ENCODE measurements at places on chromosomes 6 and 20.
A peak's percentile ranks its signal among the peaks of the same experiment; 100 is the strongest.

DNA sequence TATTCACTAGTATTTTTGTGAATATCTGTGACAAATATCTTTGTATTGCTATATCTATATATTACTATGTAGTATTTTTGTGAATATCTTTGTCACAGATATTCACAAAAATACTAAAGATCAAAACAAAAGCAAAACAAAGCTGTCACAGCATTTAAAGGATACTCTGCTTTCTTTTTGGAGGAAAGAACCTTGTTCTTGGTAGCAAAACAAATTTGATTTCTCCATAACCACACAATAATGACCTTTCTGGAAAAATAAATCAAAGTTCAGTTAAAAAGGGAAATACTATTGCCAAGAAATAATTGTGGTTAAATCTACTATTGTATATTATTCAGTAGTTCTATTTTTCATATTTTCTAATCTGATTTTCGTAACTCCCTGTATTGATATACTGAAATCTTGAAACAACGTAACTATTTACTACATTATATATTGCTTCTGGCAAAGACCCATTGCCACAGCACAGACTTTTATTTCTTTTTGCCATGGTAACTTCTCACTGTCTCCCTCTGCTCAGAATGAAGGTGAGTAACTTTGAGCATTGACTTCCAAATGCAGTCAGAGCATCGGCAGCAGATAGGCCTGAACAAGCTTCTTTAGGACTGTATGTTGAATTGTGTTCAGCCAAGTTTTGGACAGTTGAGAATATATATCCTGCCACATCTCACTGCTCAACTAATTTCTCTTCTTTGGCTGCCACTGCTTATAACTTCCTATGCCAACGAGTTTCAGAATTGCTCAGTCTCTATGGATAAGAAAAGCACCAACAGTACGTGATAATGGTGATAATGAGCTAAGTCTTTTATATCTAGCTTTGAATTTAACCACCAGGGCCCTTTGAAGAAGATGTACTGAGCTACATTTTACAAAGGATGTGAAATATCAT, 1097.2 kb upstream of the GJE1 start:
- no peak for DNase-seq

GRCh38 chr20:23889775-23890187, 10.2 kb upstream of the CST5 start:
- DNase-seq, result peak; percentile 33

DNA sequence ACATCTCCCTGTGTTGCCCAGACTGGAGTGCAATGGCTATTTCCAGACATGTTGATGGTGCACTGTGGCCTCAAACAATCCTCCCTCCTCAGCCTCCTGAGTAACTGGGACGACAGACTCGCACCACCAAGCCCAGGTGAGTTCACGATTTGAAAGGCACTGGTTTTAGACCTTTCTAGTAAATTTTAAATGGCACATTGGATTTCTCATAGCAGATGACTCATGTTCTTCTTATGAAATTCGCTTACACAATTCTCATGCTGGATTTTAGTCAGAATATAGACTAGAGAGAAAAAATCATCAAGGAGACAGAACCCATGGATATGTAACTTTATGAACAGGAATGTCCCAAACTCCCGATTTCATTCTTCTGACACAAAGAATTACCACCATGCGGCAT, 18.1 kb upstream of the PXDC1 start:
- no peak for DNase-seq

- no peak for DNase-seq
These were observed 8.5 kb downstream of the QRSL1 start for GRCh38 chr6:106637717-106638341.

GRCh38 chr6:14997507-14997906, 248.4 kb upstream of the JARID2 start:
- no peak for DNase-seq

- DNase-seq, result no peak
These were observed 30.8 kb downstream of the LAMA5 start for GRCh38 chr20:62336329-62336728.

GRCh38 chr6:140540743-140541142, 1166.3 kb upstream of the CITED2 start:
- DNase-seq, result no peak

GRCh38 chr6:137025786-137026730, 18.7 kb downstream of the IL20RA start:
- DNase-seq, result no peak

GRCh38 chr6:140475086-140475485, 1100.6 kb upstream of the CITED2 start:
- DNase-seq, result no peak

GRCh38 chr6:1590580-1590979, 19.1 kb upstream of the FOXC1 start:
- no peak for DNase-seq

DNA sequence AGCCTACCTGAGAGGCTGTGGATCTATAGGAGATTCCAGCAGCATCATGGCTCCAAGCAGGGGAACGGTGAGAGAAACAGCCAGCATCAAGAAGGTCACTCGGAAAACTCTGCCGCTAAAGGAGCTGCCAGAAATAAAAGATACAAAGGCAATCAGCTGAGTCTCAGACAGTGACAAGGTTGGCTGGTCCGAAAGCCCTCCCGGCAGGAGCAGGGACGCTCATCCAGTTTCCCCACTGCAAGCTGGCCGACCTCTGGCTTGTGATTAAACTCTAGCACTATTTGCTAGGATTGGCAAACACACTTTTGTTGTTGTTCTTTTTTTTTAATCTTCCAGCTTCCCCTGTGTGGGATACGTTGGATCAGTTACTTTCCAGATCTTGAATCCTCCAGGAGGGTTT, 8.7 kb downstream of the APMAP start:
- DNase-seq, result no peak

- no peak for DNase-seq
These were observed 22.7 kb upstream of the MCM3 start for GRCh38 chr6:52306972-52307870.

- DNase-seq, result no peak
These were observed 32.8 kb downstream of the PPP1R14C start for GRCh38 chr6:150175586-150176151.

DNA sequence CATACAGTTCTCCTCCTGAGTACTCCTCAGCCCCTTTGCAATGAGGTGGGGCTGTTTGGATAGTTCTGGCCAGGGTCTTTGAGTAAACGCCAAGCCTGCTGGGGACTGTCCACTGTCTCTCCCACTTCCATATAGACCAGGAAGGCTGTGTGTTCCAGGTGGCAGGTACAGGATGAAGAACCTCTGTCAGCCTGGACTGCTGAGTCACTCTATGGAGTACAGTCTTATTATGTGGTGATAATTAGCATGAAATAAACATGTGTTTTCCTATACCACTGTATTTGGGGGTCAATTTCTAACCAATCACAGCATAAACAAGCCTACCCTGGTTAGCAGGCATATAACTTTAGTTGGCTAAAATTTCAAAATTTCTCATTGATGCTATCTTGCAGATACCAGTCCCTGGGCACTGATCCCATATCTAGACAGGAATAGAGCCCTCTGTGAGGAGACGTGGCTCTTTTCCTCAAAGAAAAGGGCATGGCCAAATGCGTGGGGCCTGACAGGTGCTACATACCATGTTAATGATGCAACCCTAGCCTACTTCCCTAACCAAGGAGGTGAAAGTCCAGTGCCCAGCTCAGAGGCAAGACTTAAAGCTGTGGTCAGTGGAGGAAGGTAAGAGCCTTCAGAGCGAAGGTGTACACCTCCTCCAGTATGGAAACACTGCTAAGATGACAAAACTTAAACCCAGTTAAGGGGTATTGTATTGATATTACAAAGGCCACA, 4.5 kb upstream of the ALDH8A1 start:
- no peak for DNase-seq

DNA sequence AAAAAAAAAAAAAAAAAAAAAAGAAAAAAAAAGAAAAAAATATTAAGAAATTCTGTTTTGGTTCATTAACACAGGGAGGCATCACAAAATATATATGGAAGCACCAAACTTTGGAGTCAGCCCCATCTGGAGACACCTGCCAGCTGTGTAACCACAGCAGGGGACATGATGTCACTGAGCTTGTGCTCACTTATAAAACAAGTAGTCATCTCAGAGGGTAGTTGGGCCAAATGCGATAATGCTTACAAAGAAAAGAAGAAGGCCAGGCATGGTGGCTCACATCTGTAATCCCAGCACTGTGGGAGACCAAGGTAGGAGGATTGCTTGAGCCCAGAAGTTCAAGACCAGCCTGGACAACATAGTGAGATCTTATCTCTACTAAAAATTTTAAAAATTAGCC, 1.1 kb upstream of the BNIP5 start:
- DNase-seq, result no peak

DNA sequence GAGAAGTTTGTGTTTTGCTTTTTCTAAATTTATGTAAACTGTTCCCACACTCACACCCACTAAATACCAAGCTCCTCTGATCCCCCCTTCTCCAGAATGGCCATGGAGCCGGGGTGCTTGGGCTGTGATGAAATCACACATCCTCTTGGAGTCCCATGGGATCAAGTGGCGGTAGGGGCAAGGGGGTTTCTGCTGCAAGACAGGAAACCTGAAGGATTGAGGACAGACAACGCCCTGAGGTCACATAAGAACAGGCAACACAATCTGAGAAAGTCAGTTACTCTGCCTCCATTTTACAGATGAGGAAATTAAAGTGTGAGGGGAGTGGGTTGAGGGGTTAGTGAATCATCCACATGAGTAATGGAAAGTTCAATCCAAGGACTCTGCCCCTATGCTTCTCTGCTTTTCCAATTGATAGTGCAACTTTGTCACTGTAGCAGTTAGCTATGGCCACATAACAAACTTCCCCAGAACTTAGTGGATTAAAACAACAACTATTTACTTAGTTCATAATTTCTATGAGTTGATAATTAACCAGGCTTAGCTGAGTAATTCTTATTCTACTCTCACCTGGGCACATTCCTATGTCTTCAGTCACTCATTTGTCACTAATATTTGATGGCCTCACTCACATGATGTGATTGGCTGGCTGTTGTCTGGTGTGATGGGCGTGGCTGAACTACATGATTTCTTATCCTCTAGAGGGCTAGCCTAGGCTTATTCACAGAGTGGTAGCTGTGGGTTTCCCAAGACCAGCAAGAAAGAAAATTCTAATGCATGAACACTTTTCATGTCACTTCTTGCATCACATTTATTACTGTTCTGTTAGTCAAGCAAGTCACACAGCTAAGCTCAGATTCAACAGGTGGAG, 311.1 kb upstream of the RNF24 start:
- DNase-seq, result no peak

DNA sequence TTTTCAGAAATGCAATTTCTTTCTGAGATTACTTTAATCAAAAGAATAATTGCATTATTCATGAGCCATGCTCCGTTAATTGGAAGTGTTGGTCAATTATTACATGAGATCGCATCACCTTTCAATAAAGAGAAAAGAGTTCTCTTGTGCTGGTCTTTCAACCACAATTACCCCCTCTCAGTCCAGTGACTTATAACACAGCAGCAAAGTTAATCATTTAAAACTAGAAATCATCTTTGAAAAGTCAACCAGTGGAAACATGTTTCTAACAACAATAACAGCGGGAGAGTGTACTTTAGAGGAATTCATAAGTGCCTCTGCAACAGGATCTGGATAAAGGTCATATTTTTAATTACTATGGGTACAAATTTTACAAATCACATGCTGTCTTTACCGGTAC, 384.4 kb upstream of the AGPAT4 start:
- DNase-seq, result no peak

GRCh38 chr6:42095094-42095493, 44.8 kb downstream of the TAF8 start:
- DNase-seq, result no peak

GRCh38 chr20:43821795-43822194, 92.9 kb upstream of the TOX2 start:
- DNase-seq, result no peak

DNA sequence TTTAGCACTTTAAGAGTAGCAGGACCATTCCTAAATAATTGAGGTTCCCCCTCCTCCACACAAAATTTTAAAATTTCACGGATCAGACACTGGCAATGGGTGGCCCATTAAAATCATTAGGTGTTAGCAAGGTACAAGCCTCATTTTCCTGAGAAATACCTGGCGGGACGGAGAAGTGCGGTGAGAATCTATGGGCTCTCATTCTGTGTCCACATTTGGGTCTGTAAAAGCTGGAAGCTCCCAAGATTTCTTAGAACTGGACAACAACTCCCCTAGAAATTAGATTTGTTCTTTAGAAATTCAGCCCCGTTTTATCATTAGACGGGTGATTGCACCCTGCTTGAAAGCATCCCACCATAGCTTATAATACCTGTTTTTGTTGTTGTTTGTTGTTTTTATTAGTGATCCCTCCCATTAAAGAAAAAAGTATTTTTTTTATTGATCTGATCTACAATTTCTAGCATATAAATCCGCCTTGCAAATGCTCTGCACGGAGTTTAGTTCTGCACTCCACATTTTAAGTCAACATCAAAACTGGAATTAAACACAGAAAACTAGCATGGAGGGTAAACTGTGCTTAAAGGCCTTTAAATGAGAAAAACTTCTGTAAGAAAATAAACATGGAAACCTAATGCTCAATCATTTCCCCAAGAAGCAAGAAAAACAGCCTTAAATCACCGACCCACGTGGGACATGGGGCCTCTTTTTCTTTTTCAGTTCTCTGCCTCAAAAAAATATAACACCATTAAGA, 5.7 kb downstream of the SIM1 start:
- no peak for DNase-seq

GRCh38 chr6:23873161-23873560, 252.9 kb upstream of the NRSN1 start:
- no peak for DNase-seq

DNA sequence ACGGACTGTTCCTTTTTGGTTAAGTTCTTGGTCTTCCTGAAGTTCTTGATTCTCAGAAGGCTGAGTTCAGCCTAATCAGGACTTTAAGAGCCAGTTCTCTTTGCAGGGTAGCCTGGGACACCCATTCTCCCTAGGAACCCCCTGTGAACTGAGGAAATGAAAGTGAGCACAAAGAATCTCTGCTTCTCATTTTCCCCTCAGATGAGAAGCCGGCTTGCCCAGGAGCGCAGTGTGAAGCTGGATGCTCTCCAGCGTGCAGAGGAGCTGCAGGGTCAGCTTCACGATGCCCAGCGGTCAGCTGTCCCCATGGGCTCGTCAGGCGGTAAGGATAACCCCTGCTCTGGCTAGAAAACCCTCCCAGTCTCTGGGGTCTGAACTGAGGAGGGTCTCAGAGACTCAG, 34.0 kb downstream of the CD164 start:
- no peak for DNase-seq

DNA sequence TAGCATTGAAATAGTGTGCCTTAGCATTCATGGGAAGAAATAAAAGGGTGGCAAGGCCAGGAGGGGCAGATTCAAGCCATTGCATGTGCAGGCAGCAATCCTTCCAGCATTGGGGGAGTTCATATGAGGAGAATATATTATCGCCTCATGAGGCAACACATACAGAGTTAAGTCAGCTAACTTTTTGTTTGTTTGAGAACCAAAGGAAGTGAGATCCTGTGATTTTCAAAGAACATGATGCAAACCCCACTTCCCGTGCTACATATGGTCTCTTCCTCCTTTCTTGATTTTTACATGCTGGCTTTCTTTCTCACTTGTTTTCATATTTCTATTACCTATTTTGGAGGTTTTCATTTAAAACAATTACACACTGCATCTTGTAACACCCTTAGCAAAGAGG, 579.7 kb upstream of the ARID1B start:
- DNase-seq, result no peak

Measured in stimulated activated CD8-positive, alpha-beta memory T cell treated with anti-CD3 and anti-CD28 coated beads, Interleukin-4, amount 100 ng/mL, for 4 hours (primary cell).